ENCODE measurements at places on chromosomes 5 and 9.

DNA sequence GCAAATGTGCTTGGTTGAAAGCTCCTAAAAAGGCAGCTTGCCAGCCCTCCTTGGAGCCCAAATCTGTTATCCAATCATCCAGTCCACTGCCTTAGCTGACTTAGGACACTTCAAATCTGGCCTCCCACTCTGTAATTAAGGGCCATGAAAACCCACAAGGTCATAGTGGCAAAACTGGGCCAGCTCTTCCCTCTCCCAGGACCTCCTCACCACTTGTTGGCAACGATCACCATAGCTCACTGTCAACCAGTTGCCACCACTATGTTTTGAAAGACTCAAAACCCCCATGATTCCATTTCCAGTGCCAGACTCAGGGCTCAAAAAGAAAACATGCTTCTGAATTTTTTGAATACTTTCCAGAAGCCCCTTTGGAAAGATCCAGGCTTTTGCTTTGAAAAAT is 107.5 kb downstream of the NREP start:
- DNase-seq = no peak

DNA sequence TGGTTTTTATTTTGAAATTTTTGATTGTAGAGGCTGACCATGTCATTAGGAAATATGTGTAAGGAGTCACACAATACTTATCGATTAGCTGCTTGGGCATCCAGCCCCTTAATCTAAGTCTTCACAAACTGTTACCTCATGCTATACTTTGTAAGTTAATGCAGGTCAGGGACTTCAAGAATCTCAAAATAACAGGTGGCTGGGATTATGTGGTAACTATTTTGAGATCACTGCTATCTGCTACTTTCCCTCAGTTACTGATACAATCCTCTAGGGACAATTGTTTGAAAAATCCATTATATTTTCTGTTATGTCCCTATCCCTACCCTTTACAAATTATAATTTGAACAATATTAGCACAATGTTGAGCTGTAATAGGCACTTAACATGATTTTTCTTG is 21.7 kb downstream of the FTMT start:
- DNase-seq = no peak

DNA sequence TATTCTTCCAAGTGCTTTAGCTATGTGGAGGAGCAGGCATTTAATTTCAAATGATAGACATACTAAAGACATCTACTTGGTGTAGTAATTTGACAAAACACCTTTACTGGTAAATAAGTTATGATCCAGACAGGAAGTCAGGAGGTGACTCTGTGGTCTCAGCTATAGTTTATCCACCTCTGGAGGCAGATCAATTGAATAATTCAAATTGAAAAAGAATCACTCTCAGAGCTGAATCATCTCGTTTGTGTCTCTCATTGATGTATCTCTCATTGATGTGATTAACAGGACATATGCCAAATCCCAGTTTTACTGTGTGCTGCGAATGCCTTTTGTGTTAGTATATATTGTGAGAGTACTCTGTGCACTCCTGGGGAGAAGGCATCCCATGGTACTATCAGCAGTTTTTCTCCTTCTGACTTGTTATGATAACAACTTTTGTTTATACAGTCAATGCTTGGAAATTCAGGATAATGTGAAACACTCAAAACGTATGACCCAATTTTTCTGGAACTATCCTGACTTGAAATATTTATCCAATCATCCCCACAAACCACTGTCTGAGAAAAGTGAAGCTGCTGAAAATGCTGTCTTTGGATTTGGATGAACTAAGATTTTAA is 48.5 kb upstream of the DAB2 start:
- DNase-seq = no peak

- peak; percentile 28 for DNase-seq
Observed at GRCh38 chr5:127536687-127537086, 19.2 kb downstream of the PRRC1 start.

- DNase-seq = no peak
Observed at GRCh38 chr5:60997721-60998120, 52.7 kb downstream of the NDUFAF2 start.

DNA sequence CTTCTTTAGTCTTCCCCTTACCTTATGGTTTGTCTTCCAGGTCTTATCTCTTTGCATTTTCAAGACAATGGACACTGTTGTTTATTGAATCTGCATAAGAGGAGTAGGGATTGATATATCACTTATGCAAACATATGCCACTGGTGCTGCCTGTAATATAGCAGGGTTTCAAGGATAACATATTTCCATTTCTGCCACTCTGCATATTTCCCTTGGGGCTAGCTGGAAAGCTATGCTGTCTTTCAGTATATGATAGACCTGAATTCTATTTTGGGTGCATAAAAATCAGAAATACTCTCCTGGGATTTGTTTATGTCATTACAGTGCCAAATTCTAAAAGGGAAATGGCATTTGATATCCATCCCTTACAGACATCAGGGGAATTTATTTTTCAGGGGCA is 400.2 kb downstream of the TLR4 start:
- DNase-seq = no peak

DNA sequence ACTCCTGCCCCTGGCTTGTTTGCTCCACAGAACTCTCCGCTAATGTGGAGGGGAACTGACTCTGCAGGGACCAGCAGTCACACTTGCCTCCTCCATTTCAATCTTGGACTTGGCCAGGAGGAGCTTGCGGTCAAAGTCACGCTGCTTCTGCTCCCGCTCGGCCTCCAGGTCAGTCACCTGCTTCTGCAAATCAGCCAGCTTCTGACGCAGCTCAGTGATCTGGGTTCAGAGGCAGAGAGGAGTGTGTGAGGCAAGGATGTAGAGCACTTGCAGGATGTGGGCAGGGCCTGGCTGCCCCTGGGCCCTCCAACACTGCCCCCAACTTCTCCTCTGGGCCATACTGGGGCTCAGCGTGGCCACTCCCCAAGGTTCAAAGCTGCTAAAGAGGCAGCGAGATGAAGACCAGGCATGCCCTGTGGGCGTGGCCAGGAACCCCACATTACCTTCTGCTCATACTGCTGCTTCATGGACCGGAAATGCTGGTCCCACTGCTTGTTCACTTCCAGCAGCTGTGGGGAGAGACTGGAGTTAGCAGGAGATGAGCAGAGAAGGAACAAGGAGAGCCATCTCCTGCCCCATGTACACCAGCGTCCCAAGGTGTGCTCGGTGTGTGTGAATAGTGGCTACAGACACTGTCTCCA is 22.2 kb downstream of the GPX3 start:
- DNase-seq = no peak

DNA sequence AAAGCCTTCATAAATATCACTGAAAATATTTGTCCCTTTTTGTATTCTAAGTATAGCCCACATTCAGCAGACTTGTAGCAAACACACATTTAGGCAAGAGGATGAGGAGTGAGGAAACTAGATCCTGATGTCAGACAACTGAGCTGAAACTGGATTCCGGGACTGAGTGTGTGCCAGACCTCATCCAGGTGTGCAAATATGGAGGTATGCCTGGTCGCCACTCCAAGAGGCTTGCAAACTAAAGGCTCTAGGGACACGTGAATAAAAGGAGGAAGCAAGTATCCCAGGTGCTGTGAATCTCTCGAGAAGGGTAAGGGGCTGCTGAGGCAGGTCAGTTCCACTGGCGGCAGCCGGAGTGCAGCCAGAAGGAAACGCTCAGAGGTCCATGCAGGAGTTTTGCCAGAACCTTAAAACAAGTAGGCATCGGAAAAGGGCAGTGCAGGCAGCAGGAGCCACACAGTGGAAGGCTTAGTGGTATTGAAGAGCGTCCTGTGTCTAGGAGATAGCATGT is 77.4 kb upstream of the ALDH1B1 start:
- DNase-seq = no peak

DNA sequence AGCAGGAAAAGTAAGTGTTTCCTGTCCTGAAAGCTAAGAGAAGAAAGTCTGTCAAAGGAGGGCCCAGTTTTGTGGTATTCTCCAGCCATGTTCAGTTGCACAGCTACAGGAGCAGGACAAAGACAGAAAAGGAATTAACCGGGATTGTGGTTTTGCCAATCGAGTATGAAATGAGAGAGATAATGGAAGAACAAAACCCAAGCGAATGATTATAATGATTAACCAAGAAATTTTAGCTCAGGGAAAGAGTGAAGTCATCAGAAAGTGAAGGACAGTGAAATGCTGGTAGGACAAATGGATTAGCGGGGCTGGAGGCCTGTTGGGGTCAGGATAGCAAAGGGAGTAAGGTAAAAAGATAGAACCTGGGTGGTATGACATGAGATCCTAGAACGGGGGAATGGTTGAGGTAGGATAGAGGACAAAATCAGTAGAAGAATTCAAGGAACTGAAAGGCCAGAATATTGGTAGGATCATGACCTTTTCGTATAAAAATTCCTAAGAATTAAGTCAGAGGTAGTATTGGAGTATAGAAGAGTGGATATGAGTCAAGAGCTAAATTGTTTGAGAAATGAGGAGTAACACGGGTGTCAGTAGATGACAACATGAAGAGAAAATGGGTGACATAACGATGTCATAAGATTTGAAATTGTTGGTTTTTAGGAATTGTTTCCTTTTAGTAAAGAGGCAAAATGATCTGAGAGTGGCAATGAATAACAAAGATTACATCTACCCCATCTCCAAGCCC is 52.8 kb downstream of the DIAPH1 start:
- DNase-seq = no peak

DNA sequence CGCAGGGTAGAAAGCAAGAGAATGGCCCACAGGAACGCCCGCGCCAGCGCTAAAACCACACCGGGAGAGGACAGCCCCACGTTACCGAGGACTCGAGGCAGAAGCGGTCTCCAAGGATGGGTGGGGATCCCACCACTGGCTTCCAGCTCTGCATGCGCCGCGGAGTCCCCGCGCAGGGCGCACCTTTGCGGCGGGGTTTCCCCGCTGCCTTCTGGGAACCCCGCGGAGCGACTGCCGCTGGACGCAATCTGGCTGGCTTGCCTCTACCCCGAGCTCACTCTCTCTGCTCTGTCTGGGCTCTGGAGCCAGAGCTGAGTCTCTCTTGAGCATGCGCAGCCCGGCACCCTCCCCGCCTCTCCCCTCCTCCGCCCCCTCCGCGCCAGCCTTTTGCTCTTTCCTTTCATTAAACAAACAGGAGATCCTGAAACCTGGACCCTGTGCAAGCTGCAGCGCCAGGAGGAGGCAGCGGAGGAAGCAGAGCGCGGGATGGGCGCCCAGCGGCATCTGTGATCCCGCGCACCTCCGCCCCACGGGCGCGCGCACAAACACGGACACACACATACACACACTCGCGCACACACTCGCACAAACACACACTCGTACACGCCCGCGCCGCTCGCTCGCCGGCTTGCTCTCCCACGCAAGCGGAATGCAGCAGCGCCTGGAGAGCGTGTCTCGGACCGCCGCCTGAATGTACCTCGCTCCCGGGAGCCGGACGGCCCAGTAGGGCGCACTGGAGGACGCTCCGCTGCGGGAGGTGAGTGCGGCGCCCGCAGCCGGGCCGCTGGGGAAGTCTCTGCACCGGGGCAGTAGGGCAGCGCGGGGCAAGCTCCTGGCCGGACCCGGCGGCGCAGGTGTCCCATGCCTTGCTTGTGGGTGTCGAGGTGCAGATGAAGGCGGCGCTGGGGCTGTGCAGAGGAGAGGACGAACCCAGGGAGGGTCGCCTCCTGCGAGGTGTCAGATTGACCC is at the start of gene PLPPR1:
TSS of gene PLPPR1 (plus strand) at position 382 of the 969 bp plus-strand sequence.
- DNase-seq = peak; percentile 79

DNA sequence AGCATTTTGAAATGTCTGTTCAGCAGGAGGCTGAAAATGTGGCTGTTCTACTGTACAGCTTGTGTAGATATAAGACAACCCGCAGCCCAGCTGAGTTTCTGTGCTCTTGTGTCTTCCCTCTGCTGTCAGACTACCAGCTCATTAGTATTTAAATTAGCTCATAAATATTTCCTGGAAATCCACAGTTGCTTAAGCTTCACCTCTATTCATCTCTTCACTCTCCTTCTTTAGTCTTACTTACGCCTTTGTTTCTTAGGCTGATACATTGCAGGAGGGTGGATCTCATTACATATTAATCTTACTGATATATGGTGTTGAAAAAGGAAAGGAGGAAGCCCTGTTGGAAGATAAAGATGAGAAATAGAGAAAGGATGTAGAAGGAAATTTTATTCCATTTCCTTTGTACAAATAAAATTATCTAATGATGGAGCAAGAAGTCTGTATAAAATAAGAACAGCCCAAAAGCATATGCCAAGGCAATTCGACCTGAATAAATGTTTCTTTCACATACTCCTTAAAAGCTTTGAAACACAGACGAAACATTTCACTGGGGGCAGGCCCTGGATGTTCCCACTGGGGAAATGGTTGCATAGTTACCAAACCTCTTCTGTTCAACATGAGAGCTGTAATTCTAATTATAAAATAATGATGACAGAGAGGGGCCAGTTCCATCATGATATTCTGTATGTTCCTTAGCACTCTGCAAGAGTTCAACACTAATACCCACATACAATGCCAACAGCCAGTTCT is 111.8 kb upstream of the APC start:
- DNase-seq = no peak

GRCh38 chr9:89702401-89702800 is 97.6 kb downstream of the GADD45G start:
- DNase-seq = no peak

- DNase-seq = no peak
Observed at GRCh38 chr5:89901983-89902382, 507.6 kb downstream of the CETN3 start.

DNA sequence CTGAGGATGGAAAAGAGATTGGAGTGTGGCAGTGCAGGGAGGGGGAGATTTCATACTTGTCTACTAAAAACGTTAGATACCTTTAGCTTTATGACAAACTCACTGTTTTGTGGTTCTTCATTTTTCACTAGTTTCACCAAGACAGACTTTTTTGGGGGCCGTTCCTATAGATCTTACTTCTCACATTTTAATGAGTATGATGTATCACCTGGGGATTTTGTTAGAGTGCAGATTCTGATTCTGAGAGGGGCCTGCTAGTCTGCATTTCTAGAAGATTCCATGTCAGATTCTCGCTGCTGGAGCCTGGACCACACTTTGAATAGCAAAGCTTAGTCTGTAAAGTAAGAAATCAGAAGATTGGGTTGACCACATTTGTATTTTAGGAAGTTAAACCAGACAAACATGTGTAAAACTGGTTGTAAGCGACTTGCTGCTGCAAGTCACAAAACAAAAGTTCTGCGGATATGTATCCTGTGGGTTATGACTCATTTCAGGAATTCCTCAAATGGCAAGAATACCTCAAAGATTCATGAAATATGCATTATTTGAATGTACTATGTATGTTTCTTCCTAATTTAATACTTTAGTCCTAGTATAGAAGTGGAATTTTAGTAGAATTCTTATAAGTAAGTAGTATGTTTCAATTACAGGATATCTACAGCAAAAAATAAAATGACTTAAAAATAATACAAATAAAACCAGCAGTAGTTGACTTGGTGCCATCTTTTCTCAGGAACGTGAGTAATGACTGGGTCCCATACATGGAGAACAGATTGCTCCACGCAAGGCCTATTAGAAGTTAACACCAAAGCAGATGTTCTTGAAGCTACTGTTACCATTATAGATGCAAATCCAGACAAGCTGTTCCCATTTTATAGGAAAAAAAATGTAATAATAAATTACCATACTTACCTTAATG is 27.8 kb downstream of the NFIL3 start:
- DNase-seq = peak; percentile 63
